HFF-Myc (cell line): ENCODE measurements at places on chromosomes 1 and 21.

DNA sequence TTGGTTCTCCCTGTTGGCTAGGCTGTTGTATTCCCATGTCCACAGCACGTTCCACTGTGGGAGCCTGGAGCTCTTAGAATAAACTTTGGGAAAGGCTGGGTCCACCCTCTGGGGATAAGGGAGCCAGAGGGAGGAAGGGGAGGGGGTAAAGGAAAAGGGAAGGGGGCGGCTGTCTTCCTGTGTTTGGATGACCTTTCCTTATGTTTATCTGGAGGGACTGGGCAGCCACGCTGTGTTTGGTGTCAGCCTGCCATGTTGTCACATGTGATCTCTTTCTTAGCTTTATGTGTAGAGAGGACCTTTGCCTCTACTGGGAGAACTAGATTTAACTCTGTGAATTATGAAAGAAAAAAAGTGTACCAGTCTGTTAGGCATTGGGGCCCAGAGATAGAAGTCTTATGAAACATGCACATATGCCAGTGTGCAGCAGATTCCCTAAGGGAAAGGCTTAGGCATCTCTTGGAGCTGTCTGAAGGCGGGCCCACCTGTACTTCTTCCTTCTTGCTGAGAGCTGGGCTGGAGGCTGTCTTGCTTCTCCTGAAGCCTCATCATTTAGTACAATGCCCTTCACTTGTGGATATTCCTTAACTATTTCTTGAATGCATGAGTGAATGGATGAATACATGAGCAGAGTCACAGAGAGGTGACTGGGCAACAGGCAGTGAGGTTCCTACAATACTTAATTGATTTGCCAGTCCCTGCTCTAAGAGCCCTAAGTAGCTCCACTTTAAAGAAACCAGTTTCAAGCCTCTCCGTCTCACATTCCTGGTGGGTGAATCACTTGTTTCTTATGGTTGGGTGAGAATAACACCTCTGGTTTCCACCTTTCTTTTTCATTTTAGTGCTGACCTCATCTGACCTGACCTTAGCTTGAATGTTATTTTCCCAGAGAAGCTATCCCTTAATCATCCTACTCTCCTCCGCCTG lies 62.5 kb upstream of the ARHGAP29 start:
- no peak for DNase-seq

DNA sequence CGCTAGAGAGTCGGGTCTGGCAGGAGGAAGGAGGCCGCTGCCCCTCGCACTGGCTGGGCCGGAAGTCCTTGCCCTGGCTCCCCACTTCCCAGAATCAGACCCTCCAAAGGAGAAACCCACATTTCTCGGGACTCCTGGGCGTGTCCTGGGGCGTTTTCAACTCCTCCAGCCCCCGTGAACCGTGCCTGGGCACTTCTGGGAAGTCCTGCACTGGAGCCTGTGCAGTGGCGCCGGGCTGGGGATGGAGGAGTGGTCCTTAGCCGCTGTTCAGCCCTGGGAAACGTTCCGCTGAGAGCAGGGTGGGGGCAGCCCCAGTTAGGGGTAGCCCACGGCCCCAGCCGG lies 3.0 kb downstream of the IGSF21 start:
- DNase-seq, result no peak

DNA sequence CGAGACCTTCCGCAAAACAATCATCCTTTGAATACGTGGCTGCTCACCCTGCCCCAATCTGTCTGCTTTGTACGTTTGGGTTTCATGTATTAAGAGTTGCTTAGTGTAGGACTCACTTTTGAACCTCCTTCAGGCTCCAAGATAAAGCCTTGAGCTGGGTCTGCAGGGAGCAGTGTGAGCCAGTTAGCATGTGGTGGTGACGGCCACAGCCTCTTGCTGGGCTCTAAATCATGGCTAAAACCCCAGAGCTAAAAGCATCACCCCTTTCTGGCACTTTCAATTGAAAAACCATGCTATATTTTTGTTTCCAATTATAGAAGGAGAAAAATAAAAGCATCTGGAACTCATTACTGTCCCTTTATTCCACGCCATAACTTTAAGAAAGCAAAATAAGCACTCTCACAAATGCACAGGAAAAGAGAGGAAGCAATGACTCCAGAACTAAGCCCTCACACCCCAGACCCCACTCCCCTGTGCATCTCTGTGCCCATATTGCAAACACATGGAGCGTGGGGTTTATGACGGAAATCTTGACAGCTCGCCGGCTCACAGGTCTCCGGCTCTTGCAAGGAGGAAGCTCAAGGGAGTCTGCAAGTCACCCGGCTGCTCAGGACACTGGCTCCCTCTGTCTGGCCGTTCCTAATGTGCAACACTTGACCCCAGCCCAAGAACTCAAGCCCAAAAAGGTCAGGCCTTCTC lies 135.5 kb downstream of the MIS18A start:
- peak; percentile 99 for DNase-seq

DNA sequence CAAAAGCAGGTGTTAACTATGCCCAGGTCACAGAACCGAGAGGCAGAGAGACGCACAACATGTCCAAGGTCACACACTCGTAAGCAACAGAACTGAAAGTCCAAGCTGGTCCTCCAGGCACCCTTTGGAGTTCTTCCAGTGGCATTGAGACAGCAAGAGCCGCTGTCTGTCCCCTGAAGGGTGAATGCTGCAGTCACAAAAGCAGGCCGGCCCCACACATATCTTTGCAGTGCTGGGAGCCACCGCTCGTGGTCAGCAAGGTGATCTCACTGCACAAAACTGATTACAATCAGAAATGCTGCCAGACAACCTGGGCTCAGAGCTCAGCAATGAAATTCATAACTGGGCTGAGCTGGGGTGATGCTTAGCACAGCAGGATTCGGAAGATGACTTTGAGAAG lies 47.4 kb upstream of the RAB4A start:
- no peak for DNase-seq

- no peak for DNase-seq
These were observed 202.3 kb downstream of the LTN1 start for GRCh38 chr21:28790335-28790734.

DNA sequence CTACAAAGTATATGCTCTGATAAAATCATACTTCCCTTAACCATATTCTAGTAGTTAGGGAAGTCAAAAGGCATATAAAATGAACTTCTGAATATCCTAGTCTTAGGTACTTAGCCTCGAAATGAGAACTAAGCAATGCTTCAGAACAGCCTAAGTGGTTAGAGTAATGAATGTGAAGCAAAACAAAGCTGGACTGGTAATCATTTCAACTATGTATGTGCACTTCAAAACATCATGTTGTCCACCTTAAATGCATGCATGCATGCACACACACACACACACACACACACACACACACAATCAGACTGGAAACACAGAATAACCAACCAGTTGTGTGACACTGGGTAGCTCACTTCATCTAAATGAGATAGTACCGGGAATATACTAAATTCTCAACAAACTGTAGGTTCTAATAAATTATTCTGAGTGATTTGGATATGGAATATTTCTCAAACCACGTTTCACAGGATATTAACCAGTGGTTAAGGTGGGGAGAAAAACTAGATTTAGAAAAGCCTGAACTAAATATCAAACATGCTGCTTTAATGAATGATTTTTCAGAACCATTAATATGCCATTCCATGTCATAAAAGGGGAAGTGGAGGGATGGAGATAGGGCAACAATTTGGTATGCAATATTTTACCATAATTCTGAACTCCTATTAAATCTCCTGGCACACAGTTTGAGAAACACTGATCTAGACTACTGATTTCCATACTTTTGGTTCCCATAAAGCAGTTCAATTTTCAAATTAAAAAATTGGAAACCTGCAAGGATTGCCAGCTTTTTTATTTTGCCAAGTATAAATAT lies 19.5 kb downstream of the RNF115 start:
- DNase-seq, result no peak

GRCh38 chr1:84995484-84996334 lies 1.2 kb downstream of the MCOLN2 start:
- no peak for DNase-seq

GRCh38 chr1:36855699-36856494 lies 178.4 kb downstream of the GRIK3 start:
- DNase-seq, result no peak

DNA sequence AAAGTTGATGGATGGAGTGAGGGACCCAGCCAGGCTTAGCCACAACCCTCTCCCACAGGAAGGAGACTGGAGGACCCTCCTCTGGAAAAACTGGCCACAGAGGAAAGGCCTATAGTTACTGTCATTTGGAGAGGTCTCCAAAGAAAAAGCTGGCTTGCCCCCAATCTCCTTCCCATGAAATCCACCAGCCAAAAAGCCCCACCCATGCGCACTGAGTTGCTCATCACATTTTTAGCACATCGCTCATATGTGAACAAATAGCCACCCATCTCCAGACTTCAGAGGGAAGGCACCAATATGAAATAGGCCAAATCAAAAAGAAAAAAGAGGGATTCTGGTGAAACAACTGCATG lies 36.9 kb upstream of the QSOX1 start:
- DNase-seq, result no peak

GRCh38 chr1:147109041-147109440 lies 63.2 kb downstream of the PRKAB2 start:
- DNase-seq, result no peak

GRCh38 chr1:185632659-185633423 lies 101.3 kb upstream of the HMCN1 start:
- no peak for DNase-seq

DNA sequence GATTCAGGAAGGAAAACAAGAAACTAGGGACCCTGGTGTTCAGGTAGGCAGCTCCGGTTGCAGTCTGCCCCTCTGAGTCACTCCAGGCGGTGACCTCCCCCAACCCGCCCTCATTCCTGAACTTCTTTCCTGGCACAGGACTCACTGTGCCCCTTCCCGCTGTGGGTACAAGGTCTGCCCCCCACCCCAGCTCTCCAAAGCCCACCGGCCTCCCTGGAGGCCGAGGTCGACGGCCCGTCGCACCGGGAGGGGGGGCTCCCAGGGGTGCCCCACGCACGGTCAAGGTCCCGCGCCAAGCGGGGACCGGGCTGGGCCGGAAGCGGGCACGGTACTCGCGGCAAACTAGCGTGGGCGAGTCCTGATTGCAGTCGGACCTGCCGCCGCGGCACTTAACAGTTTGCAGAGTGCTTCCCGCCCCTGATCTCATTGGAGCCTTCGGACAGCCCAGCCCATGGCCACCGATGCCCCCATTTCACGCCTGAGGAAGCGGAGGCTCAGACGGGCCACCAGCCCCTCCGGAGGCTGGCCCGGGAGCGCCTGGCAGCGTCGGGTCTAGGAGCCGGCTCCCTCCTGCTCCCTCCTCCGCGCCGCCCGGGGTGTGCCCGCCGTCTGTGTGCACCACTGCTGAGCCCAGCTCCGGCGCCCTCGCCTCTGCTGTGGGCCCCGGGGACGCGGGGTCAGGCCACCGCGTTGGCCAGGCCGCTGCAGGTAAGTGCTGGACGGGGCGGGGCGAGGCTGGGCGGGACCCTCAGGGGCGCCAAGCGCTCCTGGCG lies at the start of gene GJB3:
GJB3 (plus strand) TSS at position 144 of the 773 bp plus-strand sequence. CDS start 3,549 bp downstream, outside the sequence.
- DNase-seq, result no peak

DNA sequence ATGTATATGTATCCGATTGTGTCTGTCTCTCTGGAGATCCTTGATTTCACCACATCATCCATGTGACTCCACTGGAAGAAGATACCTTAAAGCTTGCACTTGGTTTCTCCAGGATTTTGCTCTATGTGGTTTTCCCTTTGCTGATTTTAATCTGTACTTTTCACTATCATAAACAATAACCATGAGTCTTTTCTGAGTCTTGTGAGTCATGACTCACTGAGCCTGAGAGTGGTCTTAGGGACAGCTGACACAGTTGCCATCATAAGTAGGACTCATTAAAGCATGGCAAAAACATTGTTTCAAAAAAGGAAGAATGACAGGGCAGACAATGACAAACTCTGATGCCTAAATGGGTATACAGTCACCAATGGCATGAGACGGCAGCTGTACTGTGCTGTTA lies 226.2 kb downstream of the AKT3 start:
- no peak for DNase-seq

- DNase-seq, result no peak
These were observed 78.7 kb upstream of the COG2 start for GRCh38 chr1:230563591-230563990.

- DNase-seq, result no peak
These were observed 61.4 kb downstream of the SCCPDH start for GRCh38 chr1:246785494-246786111.
